Stimulated activated CD8-positive, alpha-beta memory T cell treated with anti-CD3 and anti-CD28 coated beads, Interleukin-2, amount 100 ng/mL, for 1 hour (primary cell): ENCODE measurements at places on chromosomes 2 and 18.

- no peak for DNase-seq
Observed at GRCh38 chr2:41521211-41521610, 526.6 kb upstream of the PKDCC start.

GRCh38 chr2:172215172-172215935 is 112.7 kb upstream of the DLX2 start:
- DNase-seq, result no peak

DNA sequence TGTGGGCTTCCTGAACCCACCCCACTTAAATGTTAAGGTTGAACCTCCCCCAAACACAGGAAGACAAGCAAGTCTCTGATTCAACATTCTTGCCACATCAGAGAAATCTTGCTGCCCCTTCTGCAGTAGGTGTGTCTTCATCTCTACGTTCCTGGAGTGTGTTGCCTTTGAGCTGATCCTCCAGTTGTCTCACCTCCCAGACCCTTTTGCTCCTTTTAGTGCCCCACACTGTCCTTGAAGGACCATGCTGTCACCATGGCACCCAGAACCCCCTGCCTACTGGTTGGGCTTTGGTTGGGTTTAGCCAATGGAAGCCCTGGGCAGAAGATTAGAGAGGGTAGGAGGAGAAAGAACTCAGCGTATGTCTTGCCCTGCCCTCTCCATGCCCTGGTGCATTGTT is 10.7 kb downstream of the CAB39 start:
- no peak for DNase-seq

GRCh38 chr2:191345788-191346187 is 100.6 kb downstream of the MYO1B start:
- DNase-seq, result no peak
